Stimulated activated CD4-positive, alpha-beta T cell treated with anti-CD3 and anti-CD28 coated beads, Interleukin-15, amount 100 ng/mL, for 48 hours (primary cell): ENCODE measurements at places on chromosomes 5 and 9.

- DNase-seq, result peak; percentile 31
These were observed 85.0 kb downstream of the STK10 start for GRCh38 chr5:172102913-172103626.

DNA sequence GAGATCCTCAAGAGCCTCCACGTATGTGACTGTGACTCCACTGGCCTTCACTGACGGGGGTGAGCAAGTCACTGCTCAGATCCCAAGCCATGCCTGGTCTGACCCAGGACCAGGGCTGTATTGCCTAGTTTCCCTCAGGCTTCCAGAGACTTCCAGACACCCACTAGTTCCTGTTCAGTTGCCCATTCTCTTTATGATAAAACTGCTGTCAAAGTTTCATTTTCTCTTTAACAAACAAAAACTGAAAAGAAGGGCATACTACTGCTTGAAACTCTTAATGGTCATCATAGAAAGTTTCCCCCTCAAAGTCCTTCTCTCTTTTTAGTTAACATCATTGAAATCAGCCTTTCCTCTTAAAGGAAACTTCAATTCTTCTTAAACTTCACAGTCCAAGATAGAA lies 105.7 kb upstream of the GHR start:
- no peak for DNase-seq

DNA sequence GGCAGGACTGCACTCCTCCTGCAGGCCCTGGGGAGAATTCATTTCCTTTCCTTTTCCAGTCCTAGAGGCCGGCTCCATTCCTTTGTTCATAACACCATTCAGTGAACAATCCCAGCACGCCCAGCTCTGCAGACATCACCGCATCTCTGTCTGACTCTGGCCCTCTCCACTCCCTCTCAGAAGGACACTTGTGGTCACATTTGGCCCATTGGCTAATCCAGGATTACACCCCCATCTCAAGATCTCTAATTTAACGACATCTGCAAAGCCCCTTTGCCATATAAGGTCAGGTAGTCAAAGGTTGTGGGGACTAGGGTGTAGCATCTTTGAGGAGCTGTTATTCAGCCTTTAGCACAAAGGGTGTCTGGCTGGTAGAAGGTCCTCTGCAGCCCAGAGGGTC lies 185.0 kb upstream of the DAP start:
- DNase-seq, result no peak

DNA sequence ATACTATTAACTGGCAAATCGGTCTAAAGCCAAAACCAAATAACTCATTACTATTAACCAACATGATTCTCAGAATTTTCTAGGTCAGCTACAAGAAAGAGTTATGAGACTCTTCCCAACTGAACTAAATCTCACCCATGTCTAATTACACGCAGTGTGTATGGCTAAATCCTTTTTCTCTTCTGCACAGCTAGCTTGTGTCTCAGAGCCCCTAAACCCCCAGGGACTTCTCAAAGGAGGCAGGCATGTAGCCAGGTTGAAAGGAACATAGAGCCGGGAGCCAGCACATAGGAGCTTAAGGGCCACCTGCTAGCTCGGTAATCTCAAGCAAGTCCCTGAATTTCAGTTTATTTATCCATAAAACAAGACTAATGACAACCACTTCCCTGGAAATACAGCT lies 2.2 kb upstream of the GZMK start:
- DNase-seq, result no peak

GRCh38 chr5:161093100-161093499 lies 241.1 kb upstream of the ATP10B start:
- no peak for DNase-seq

- DNase-seq, result no peak
These were observed 50.6 kb downstream of the SIL1 start for GRCh38 chr5:139147483-139148087.

GRCh38 chr5:132363431-132364112 lies 5.9 kb upstream of the SLC22A5 start:
- DNase-seq, result no peak

GRCh38 chr9:9820436-9820835 lies 792.4 kb downstream of the PTPRD start:
- DNase-seq, result no peak

DNA sequence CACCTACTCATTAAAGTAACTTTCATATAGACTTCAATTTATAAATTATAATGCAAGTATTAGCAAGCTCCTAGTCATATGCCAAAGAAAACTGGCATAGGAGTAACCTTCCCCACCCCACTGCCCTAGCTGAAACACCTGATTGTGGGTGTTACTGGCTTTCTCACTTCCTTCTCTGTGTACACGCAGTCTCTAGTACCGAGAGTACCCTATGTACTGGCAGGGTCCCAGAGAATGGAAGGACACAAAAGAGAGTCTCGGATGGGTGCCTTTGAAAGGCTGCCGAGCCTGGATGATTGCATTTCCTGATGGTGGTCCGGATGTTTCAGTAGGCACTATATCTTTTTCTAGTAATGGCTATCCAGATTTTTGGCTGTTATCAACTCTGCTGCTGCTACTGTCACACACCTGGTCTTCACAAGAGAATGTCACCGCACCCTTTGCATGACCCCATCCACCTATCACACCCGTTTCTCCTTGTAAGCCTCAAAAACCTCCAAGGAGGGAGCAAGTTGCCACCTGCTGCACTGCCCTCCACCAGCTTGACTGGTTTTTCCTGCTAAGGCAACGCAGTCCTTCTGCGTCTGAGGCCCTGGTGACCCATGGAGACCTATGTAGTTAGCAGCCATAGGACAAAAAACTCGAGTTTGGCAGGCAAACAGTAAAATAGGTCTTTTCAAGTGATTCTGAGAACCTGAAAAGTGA lies 53.8 kb upstream of the CLINT1 start:
- no peak for DNase-seq

GRCh38 chr5:54384356-54384933 lies 71.1 kb upstream of the HSPB3 start:
- no peak for DNase-seq

DNA sequence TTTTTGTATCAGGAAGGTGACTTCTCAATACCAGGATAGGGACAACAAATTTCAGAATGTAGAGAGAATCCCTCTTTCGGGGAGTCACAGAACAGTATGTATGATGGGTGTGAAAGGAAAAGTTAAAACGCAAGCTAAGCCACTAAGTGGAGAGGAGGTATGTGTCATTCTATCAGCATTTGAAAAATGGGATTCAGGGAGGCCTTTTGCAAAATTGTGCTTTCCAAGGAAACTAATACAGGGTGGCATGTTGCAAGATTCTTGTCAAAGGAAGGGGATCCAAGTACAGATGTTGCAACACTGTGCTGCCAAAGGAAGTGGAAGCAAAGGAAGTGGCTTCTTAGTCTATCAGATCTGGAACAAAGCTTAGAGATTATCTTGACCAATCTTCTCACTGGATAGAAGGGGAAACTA lies 12.6 kb upstream of the TNIP1 start:
- DNase-seq, result no peak

GRCh38 chr5:166356096-166356495 lies 1935.3 kb upstream of the WWC1 start:
- DNase-seq, result no peak

DNA sequence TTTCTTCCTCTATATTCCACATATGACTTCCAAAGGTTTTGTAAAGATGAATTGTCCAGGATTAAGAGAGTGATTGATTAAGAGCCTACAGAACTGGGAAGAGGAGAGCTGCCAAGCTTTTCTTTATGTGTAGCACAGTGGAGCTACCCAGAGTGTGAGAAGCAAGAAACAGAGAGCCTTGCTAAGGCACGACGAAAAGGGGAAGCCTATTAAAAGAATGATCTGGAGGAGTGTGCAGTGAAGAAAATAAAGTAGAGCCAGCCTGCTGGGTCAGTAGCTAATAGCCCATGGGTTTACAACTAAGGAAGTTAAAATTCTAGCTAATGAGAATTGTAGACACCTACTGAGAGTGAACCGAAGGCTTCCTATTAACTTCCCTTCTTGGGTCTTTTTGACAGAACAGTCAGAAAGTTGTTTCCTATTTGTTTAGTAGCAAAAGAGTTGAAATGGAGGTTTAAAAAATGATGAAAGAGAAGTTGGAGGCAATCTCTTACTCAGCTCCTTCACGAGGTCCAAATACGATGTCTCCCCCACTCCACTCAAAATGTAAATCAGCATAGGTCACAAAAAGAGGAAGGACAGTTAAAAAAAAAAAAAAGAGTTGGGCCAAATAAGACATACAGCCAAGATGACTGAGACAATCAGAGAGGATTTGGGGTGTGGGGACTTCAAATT lies 957 bp upstream of the PRR16 start:
- no peak for DNase-seq

GRCh38 chr9:1383899-1384455 lies 333.8 kb downstream of the DMRT2 start:
- no peak for DNase-seq

DNA sequence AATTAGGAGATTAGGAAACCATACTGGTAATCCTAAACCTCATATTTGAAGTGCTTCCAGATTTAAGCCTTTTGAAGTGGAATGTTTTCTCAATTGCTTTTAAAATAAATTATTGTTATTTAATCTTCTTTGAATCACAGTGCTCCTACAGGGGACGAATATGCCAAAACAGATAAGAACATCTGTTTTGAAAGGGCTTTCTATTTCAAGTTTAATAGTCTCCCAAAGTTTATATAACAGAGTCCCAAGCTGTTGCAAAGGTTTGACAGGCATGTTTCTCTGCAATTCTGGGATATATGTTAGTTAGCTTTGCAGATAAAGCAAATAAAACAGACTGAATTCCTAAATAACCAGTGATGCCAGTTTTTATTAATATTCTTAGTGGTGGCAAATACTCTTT lies 803.7 kb downstream of the TLE4 start:
- DNase-seq, result no peak

DNA sequence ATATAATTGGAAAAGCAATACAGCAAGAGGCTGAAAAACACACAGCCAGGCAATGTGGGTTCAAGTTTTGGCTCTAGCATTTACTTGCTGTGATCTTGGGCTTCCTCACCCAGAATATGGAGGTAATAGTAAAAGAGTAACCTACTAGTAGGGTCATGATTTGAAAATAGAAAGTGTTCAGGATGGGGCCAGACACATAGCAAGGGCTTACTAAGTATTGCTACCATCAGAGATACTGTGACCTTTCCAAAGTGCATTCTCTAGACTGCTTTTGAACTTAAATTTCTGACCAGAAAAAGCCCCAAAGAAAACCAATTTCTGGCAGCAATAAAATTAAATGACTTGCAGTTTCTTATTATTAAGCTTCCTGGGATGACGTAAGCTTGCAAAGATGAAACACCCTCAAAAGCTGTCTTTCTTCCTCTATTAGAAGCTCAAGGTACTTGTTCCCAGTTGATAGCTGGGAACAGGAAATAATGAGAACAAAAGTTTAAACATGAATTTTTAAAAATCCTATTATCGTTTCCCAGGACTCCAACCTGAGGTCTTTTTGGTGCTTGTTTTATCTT lies 20.3 kb downstream of the SLC45A2 start:
- no peak for DNase-seq

- no peak for DNase-seq
These were observed 6.9 kb downstream of the NEURL1B start for GRCh38 chr5:172648013-172648381.

DNA sequence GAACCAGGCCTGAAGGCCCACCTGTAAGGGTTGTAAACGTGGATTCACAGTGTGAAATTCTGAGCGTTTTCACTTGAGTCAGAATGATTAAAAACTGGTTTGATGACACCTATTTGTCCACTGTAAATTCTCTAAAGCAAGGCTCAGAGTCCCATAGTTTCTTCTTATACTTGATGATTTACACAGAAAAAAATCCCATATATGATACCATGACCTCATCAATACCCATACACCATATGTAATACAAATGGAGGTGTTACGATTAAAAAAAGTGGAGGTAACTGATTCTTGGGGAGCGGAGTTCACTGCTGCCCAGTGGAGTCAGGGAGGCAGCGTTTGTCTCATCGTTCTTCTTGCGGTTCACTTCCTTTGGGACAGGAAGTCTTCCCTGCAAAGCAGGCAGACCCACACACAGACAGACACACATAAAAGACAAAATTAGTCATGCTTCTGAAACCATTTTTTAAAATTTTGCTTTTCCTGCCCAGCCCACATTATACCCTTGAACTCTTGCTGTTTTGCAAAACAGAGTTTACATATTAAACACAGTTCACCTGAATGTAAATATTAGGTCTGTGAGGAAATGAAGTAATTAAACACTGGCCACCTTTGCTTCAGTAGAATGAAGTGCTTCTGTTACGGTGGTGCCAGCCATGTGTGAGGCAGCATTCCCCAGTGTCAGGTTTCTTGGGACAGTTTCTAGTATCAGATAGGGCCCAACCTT lies 26.2 kb downstream of the NREP start:
- DNase-seq, result no peak

- no peak for DNase-seq
These were observed 525 bp downstream of the SRP19 start for GRCh38 chr5:112861638-112861985.

- no peak for DNase-seq
These were observed 9.9 kb downstream of the RBM18 start for GRCh38 chr9:122254761-122255160.

DNA sequence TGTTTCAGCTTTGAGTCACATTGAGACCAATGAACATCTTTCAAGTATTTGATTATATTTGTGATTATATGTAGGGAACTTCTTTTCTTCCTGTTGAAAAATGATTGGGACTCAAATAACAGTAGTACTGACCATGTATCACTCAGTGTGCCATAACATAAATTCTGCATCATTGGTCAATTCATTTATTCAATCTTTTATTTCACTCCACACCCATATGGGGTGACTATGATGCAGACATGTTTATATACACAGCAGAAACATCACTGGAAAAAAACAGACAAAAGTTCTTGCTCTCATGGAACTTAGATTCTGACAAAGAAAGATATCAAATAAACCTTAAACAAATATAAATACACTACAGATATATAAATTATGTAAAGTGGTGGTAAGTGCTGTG lies 74.7 kb upstream of the ANXA1 start:
- DNase-seq, result no peak

DNA sequence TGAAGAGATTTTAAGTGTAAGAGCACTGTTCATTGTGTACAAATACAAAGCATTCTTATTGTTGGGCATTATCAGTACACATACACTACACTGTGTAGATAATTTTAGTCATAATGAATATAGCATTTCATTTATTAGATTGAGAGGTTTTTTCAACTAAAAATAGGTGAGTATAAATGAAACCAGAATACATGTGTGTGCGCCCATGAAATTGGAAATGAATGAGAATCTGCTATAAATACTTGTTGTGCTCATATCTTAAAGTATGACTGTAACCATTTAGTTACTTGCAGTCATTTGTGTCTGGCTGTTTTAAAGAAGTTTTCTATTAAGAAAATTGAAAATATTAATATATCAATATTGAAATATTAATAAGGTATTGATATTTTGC lies 189.0 kb upstream of the MEF2C start:
- no peak for DNase-seq

- DNase-seq, result no peak
These were observed 247.2 kb upstream of the EFNA5 start for GRCh38 chr5:107917983-107918382.

GRCh38 chr5:175206669-175207068 lies 237.3 kb downstream of the DRD1 start:
- DNase-seq, result no peak
